Natural killer cell treated with Interleukin-12 subunit alpha and Interleukin-12 subunit beta and Interleukin-15 and Interleukin-18, amount 100 ng/mL, for 72 hours (primary cell): ENCODE measurements at places on chromosomes 5 and 9.

GRCh38 chr5:133412661-133413060, 199.7 kb downstream of the FSTL4 start:
- no peak for DNase-seq

DNA sequence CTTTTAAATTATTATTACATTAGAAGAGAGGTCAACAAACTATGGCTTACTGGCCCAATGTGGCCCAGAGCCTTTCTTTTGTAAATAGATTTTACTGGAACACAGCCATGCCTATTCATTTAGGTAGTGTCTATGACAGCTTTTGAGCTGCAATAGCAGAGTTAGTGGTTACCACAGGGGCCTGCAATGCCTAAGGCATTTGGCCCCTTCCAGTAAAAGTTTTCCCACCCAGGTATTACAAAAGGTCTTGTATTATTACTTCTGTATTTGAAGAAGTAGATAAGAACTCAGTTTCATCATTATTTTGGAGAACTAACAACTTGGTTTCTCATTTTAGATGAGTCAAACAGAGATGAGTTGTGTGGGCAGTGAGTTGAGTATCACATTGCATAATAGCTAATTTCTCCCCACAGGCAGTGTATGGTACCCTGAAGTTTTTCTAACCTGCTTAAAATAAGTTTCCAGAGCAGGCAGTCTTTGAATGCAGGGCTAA, 9.5 kb downstream of the MTRR start:
- DNase-seq = no peak

- DNase-seq = no peak
These were observed 123.5 kb downstream of the TSSK1B start for GRCh38 chr5:113311301-113311700.

DNA sequence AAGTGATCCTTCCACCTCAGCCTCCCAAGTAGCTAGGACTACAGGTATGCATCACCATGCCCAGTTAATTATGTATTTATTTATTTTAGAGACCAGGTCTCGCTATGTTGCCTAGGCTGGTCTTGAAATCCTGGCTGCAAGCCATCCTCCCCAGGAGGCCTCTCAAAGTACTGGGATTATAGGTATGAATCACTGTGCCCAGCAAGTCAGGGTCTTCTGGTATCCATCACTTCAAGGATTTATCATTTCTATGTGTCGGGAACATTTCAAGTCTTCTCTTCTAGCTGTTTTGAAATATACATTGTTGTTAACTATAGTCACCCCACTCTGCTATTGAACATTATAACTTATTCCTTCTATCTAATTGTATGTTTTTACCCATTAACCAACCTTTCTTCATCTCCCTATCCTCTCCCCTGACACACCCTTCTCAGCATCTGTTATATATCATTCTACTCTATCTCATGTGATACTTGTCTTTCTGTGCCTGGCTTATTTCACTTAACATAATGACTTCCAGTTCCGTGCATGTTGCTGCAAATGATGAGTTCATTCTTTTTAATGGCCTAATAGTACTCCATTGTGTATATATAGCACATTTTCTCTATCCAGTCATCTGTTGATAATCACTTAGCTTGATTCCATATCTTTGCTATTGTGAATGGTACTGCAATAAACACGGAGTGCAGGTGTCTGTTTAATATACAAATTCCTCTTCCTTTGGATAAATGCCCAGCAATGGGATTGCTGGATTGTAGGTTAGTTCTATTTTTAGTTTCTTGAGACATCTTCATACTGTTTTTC, 26.4 kb downstream of the UTP15 start:
- DNase-seq = no peak

GRCh38 chr5:40198736-40199135, 481.0 kb upstream of the PTGER4 start:
- DNase-seq = no peak

DNA sequence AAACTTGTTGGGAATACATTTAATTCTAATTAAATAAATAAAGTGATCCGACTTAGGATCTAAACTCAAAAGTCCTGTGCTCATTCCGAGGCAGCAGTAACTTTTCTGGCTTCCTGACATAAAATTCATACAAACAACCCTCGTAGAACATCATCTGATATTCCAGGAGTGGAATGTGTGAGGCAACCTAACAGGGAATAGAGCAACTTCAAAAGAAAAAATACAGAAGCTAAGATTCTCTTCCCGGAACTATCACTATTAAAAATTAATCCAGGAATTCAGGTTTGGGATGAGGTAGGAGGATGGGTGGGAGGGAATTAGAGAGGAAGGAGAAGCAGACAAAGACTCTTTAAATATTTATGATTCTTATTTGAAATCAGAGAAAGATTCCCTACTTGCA, 32.9 kb upstream of the TRIO start:
- DNase-seq = no peak

DNA sequence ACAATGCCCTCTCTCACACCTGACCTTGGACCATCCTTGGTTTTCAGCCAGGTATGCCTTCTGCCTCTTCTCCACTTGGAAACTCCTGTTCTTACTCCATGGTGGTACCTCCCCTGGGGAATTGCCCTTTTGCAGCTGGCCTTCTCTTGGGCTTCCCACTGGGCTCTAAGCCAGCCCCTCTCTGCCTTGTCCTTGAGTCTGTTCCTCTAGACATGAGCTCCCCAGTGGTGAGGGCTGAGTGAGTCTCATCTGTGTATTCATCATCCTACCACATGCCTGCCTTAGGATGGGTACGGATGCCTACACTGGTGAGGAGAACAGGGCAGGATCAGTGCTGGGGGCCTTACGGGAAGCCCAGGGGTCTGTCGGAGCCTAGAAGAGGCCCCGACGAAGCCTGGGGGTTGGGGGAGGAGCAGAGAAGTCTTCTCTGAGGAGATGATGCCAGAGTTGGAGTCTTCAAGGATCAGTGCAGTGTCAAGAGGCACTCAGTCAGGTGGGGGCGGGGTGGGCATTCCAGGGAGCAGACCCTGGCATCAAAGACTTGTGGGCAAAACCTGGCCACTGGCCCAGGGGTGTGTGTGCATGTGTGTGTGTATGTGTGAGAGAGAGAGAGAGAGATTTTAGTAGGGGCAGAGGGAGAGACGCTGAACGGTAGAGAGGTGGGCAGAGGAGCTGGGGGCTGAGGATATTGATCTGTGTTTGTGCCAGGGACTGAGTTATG, 5.2 kb upstream of the CRB2 start:
- DNase-seq = no peak

GRCh38 chr9:38183994-38184568, 115.1 kb upstream of the SHB start:
- no peak for DNase-seq
